ENCODE measurements at places on chromosomes 13 and 19.

DNA sequence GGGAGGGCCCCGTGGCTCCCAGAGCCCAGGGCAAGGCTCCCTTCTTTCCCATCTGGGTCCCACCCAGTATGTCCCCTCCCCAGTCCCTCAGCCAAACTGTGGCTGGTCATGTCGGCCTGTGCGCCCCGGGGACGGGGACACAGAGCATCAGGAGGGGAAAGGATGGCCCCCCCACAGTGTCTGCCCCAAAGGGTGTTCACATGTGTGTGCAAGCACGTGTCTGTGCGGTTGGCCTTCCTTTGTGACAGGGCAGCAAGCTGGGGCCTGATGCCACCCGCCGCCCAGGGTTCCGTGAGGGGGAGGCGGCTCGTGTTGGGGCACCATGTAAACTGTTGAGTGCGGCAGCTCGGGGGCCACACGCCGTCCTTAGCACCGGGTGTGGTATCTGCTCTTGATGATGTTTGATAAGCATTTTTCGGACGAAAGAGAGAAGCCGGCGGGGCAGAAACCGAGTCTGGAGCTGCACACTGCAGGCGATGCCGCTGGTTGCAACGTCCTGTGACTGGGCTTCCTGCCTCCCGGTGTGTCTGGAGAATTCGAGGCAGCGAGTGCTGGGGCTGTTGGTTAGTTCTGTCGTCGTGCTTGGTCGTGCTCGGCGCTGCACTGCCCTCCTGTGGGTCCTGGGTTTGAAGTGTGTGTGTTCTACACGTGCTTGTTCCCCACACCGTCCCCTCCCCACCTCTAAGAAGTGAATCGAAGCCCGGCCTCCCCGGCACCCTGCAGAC lies 18.4 kb downstream of the GNA11 start:
- DNase-seq: no peak

- no peak for DNase-seq
Observed at GRCh38 chr13:110881839-110882627, 32.8 kb downstream of the ANKRD10 start.

- DNase-seq: no peak
Observed at GRCh38 chr13:51618626-51619025, 34.4 kb downstream of the WDFY2 start.

DNA sequence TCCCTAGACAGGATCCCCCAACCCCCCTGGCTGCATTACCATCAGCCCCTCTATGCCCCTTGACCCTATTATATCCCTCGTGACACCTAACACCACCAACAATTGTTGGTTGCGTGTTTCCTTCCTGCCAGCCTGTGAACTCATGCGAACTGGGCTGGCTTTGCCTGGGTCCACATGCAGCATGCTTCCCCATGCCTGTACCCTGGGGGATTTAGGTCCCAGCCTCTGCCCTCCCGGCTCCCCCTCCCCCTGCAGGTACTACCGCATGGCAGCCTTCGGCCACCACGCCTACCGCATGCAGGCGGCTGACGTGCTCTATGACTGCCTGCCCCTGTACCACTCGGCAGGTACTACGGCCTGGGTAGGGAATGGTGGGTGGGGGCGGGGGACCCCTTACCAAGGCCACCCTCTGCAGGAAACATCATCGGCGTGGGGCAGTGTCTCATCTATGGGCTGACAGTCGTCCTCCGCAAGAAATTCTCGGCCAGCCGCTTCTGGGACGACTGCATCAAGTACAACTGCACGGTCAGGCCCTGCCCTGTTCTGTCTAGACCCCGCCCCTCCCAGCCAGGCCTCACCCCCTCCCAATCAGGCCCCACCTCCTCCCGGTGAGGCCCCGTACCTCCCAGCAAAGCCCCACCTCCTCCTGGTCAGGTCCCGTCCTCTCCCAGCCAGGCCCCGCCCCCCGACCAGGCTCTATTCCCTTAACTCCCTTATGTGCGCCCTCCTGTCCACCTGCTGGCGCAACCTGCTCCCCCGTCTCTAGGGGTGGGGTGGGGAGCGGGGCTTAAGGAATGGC lies 18.5 kb downstream of the SLC27A1 start:
- no peak for DNase-seq

DNA sequence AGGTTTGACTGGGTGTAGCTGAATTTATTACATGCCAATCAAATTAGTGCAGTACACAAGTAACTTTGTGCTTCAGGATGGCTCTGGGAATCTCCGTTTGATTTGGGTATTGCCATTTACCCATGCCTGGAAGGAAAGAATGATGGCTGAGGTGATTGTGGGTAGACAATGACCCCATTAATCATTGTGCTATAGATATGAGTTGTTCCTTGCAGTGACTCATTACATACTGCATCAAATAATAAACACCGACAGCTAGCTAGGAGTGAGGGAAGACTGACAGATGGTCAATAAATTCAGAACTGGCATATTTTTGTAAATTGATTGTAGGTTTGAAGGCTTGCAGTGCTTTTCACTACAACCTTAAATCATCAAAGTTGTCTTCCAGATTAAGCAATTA lies 1069.5 kb downstream of the DIAPH3 start:
- no peak for DNase-seq

DNA sequence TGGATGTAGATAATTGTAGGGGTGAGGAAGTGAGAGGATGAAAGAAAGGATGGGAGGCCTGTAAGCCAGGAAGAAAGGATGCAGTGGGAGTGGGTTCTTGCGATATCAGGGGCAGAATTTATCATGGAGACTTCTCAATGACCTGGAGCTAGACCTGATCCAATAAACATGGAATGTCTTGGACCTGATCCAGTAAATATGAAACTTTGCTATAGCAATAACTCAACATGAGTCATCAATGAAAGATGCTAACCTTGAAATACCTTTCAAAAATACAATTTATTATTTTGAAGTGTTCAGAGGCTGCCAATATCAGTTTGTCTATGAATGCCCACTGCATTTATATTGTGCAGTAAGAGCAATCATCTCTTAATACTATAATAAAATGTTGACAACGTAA lies 279.5 kb downstream of the POU4F1 start:
- no peak for DNase-seq

DNA sequence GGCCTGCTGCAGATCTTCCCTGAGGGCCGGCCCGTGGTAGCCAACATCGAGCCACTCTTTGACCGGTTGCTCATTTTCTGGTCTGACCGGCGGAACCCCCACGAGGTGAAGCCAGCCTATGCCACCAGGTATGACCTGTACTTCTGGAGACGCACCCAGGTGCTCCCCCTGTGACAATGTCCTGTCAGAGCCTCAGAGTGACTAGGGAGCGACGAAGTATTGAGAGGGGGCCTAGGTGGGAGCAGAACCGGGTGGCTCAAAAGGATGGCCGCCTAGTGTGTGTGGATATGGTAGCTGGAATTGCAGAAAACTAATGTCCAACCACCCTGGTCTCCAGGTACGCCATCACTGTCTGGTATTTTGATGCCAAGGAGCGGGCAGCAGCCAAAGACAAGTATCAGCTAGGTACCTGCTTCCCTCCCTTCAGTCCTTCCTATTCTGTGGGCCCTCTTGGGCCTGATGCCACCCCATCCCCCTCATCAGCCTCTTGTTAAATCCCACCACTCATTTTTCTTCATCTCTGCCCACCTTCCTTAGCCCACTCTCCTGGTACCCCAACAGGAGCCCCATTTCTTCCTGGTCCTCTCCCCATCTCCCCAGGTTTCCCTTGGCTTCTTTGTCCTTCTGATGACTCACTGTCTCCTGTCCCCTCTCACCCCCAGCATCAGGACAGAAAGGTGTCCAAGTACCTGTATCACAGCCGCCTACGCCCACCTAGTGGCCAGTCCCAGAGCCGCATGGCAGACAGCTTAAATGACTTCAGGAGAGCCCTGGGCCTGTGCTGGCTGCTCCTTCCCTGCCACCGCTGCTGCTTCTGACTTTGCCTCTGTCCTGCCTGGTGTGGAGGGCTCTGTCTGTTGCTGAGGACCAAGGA lies 8.4 kb downstream of the EGLN2 start:
- DNase-seq: no peak

GRCh38 chr19:49664171-49665035 lies 1.3 kb downstream of the IRF3 start:
- DNase-seq: peak; percentile 26

Data from NCI-H1417 treated with DMSO at 0.1 percent for 48 hours (cell line).